ENCODE measurements at places on chromosomes 5 and 9. TPM values are rescaled to one million over a fixed set of nuclear protein-coding genes. Genes with fewer than 3 reads are reported as not detected.

- peak overlapping the region; percentile 73 for H3K27ac ChIP-seq
- H3K36me3 ChIP-seq = peaks cover 5% of the 10 kb centered on the region
- H3K4me3 ChIP-seq = no peak overlapping the region
- DNase-seq = no peak
- H3K4me1 ChIP-seq = peaks cover 31% of the 10 kb centered on the region
Measured at GRCh38 chr5:38888041-38888440, 42.2 kb downstream of the OSMR start.

DNA sequence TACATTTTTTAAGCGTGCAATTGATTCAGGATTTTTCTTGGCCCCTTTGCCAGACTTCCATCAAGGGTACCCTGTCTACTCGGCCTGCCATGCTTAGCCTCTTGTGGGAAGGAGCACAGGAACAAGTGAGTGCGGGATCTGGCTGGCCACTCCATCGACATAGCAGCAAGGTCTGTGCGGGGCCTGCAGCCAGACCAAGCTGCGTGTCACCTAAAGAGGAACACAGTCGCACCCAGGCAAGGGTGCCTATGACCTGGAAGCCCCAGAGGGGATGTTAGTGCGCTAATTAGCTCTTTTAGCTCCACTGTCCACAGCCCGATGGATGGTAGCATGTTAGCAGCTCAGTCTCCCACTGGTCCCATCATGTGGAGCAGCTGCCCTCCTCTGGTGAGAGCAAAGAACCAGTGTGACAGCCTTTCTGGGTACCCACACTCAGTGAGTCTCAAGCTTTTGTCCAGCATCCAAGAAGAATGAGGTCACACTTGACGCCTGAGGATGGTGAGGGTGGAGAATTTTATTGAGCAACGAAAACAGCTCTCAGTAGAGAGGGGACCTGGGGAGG, 38.7 kb downstream of the FTMT start:
- H3K27me3 ChIP-seq = peaks cover 9% of the 10 kb centered on the region
- no peak overlapping the region for H3K27ac ChIP-seq
- H3K36me3 ChIP-seq = no peaks in the 10 kb centered on the region
- H3K4me1 ChIP-seq = no peaks in the 10 kb centered on the region

- H3K4me3 ChIP-seq = no peak overlapping the region
- no peaks in the 10 kb centered on the region for H3K27me3 ChIP-seq
- no peak for DNase-seq
- H3K4me1 ChIP-seq = no peaks in the 10 kb centered on the region
- H3K27ac ChIP-seq = no peak overlapping the region
Measured at GRCh38 chr9:76528642-76529190, 69.7 kb downstream of the GCNT1 start.

DNA sequence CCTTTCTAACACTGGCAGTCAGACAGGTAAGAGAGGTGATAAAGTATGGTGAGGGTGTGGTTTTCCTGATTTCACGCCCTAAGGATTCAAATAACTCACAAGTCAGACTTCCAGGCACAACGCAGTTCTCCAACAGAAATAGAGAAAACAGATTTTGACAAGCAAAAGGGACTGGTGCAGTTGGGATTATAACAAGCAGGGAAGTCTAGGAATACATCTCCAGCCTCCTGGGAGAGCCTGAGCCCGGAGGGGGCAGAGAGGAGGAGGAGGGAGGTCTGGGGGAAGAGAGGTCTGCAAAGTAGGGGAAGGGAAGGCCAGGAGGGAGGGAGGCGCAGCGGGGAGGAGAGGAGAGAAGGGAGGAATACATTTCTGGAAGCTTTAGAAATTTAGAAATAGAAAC, 1.6 kb downstream of the CMBL start:
- no peaks in the 10 kb centered on the region for H3K36me3 ChIP-seq
- H3K27me3 ChIP-seq = no peaks in the 10 kb centered on the region
- peaks cover 20% of the 10 kb centered on the region for H3K4me1 ChIP-seq
- peak overlapping the region; percentile 89 for H3K4me3 ChIP-seq
- no peak for DNase-seq
- no peak overlapping the region for H3K27ac ChIP-seq

DNA sequence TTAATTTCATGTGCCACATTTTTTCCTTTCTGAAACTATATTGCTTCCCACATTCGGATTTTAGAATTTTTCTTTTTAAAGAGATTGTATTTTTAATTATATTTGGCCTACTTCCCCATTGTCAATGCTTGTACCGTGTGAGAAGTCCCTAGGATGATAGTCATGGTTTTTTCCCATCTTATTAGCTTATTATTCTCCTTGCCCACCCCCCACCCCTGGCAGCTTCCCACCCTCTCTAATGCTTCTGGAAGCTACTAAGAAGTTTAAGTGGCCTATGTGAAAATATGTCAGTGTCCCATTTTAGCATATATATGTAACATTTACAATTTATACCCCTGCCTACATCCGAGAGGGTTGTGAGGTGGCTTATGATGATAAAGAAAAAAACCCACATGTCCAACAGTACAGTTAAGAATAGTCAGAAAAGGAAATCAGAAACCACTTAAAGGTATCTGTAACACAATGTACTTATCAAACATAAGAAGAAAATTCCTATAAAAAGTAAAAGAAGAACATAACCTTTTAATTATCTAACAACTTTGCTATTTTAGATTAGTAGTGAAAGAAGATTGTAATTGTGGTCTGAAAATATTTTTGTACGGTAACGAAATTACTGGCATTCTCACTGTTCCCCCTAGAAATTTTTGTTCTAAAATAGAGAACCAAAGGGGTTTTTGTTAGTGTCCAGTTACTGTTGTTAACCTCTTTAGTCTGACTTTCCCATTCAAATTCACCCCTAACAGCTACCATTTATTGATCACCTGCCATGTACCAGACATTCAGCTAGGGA, 62.1 kb downstream of the SLC44A1 start:
- H3K4me3 ChIP-seq = no peak overlapping the region
- H3K27ac ChIP-seq = peak overlapping the region; percentile 52
- H3K27me3 ChIP-seq = no peaks in the 10 kb centered on the region
- DNase-seq = no peak
- H3K36me3 ChIP-seq = no peaks in the 10 kb centered on the region

The TAS2R1 gene
- total RNA-seq = not detected

The ZCCHC9 gene
- 31.3 TPM for total RNA-seq

The AP3S1 gene
- total RNA-seq = 74.9 TPM

The IL9 gene
- not detected for total RNA-seq
